ENCODE measurements at places on chromosomes 13 and 19.
A peak's percentile ranks its signal among the peaks of the same experiment; 100 is the strongest.

DNA sequence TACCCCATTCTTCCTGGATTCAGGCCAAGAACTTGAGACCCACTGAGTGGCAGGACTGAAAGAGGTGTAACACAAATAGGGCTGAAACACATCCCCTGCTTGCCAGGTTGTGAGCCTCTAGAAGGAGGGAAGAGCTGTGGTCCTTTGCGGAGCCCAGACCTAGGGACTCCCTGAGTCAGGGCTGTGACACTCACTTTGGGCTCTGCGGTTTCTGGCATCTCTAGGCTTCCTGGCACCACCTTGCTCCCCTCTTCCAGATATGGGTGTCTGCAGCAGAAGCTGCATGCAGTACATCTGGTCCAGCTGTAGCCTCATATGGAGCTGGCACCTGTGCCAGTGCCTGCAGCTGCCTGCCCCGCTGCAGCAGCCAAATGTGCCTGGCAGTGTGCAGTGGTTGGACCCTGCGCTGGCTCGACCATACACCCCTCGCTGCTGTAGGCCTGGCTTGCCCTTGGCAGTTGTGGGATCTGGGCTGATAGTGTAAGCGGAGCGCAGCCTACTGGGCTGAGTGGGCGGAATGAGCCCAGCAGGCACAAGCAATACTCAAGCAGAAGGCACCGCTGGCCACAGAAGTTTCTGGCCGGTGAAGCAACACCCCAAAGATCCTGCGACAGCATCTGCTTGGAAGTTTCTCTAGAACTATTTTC lies 290.4 kb downstream of the SLITRK6 start:
- DNase-seq, result no peak

- DNase-seq, result no peak
These were observed 54.4 kb upstream of the ZNF835 start for GRCh38 chr19:56725829-56726424.

DNA sequence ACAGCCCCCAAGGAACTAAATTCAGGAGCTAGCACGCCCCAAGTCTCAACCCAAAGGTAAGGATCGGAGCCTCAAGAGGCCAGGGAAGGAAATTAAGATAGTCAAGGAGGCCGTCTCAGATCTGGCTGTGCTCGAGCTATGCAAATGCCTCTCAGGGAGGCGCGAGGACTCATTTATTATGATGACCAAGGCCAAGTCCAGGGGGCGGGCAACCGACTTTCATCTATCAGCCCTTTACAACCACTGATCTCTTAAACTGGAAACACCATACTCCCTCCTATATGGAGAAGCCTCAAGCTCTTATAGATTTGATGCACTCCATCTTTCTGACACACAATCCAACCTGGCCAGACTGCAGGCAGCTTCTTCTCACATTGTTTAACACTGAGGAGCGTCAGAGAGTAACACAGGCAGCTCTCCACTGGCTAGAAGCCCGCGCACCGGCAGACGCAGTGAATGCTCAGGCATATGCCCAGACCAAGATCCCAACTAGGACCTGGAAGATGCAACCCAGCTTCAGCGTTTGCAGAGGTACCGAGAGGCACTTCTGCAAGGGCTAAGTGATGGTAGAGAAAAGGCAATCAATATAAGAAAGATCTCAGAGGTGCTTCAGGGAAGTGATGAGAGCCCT lies 9.6 kb upstream of the SLC15A1 start:
- no peak for DNase-seq

GRCh38 chr19:45403781-45404556 lies 900 bp downstream of the PPP1R13L start:
- DNase-seq, result peak; percentile 47

DNA sequence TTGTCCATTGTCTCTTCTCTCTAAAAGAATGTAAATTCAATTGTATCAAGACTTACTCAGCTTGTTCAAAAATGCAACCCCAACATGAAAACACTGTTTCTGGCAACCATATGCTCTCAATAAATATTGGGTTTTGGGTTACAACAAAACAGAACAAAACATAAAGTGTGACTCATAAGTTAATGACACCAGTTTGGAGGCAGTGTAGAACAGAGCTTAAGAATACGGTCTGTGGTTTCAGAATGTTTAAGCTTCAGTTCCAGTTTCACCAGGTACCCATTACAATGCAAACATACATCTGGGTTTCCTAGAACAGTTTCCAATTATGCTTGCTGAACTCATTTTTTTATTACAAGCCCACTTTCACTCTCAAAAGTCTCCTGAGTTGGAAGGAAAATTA lies 285.8 kb upstream of the PCDH9 start:
- peak; percentile 79 for DNase-seq

DNA sequence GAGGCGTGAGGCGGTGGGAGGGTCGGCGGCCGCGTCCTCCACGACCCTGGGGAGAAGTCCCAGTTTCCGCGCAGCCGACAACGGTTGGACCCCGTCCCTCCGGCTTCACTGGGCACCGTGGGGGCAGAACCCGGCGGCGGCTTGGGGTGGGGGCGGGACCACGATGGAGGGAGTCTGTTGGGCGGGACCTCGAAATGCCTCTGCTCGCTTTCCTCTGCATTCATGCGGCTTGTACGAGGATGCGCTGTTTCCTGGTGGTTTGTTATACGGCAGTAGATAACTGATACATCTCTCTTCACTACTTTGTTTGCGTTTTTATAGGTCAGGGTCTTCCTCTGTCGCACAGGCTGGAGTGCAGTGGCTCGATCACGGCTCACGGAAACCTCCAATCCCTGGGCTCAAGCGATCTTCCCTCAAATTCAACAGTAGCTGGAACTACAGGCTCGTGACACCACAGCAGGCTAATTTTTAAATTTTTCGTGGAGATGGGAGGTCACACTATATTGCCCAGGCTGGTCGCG lies 24.6 kb upstream of the ZNF846 start:
- DNase-seq, result peak; percentile 43

GRCh38 chr19:355134-355533 lies 10.5 kb upstream of the MIER2 start:
- no peak for DNase-seq

- no peak for DNase-seq
These were observed 31.5 kb upstream of the MAP3K10 start for GRCh38 chr19:40159744-40160143.

- DNase-seq, result no peak
These were observed 1.6 kb downstream of the MISP3 start for GRCh38 chr19:14073925-14074838.

- no peak for DNase-seq
These were observed 31.2 kb downstream of the CYP4F2 start for GRCh38 chr19:15866636-15867035.

DNA sequence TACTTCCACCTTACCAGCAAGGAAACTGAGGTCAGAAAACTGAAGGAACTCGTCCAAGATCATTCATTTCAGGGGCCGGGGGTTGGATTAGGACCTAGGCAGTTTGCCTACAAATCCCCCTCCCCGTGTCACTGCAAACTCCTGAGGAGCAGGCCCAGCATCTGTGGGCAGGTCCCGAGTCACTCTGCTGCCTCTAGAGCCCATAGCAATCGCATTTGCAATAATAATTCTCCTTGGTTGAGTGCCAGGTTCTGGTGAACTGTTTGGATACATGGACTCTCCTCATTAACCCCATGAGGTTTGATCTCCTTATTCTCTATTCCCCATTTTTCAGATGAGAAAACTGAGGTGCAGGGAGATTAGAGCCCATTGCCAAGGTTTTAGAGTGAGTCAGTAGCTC lies 903 bp downstream of the PIN1 start:
- DNase-seq, result peak; percentile 41

GRCh38 chr19:50458396-50459066 lies 17.8 kb upstream of the EMC10 start:
- no peak for DNase-seq
